ENCODE measurements at places on chromosomes 3 and 15. TPM values are rescaled to one million over a fixed set of nuclear protein-coding genes. Genes with fewer than 3 reads are reported as not detected.

Gene CYP1A1
- total RNA-seq: 0.72 TPM

Gene GOLGA8O
- total RNA-seq: 0.44 TPM

Gene ATP10A
- 2.6 TPM for total RNA-seq

Gene PCBP4
- 63.9 TPM for total RNA-seq

Gene CYP1A2
- not detected for total RNA-seq

Gene LRRC3B
- total RNA-seq: not detected

Gene NR2E3
- 0.57 TPM for total RNA-seq

Gene WNT5A
- total RNA-seq: 128 TPM

Gene PAQR9
- not detected for total RNA-seq

Gene KLHL6
- total RNA-seq: under 0.01 TPM

Gene ACKR4
- total RNA-seq: 3.4 TPM

Gene CTXND1
- not detected for total RNA-seq

Gene XYLB
- total RNA-seq: 5.5 TPM

Gene TRPM1
- not detected for total RNA-seq

Gene ERC2
- not detected for total RNA-seq

Gene MINAR1
- 0.66 TPM for total RNA-seq

Gene CIDEC
- total RNA-seq: not detected

Gene ANKUB1
- total RNA-seq: not detected

Gene DPPA2
- total RNA-seq: not detected

Gene SI
- not detected for total RNA-seq

Gene ZIC1
- total RNA-seq: 0.29 TPM

Gene CCR8
- not detected for total RNA-seq

Gene GCNT3
- total RNA-seq: not detected

Gene GP5
- total RNA-seq: under 0.01 TPM

Gene SOX14
- not detected for total RNA-seq

Gene RASGRP1
- total RNA-seq: not detected

Gene ABI3BP
- 1.4 TPM for total RNA-seq

Gene VIPR1
- total RNA-seq: 2.0 TPM

Gene ZPLD1
- total RNA-seq: 0.14 TPM

Gene KBTBD8
- total RNA-seq: 16.2 TPM

Gene GREM1
- 264 TPM for total RNA-seq

Gene WDR93
- total RNA-seq: not detected

Gene MEIS2
- 42.9 TPM for total RNA-seq

Gene SLC12A6
- total RNA-seq: 19.5 TPM

Gene SLC41A3
- 37.8 TPM for total RNA-seq

Gene TM4SF4
- total RNA-seq: not detected

Gene ZNF660
- 1.7 TPM for total RNA-seq

Gene OR5K2
- not detected for total RNA-seq

Gene CHRM5
- under 0.01 TPM for total RNA-seq

Gene TMEM158
- total RNA-seq: 453 TPM

Gene SLC22A14
- 0.14 TPM for total RNA-seq

Gene SLC22A13
- 0.43 TPM for total RNA-seq

Gene GNAT1
- not detected for total RNA-seq

Gene ELL3
- 0.44 TPM for total RNA-seq

Gene OXTR
- 12.3 TPM for total RNA-seq

Gene RFX7
- total RNA-seq: 6.2 TPM

Gene NOX5
- total RNA-seq: 0.22 TPM

Gene SPTSSB
- not detected for total RNA-seq
